ENCODE measurements at places on chromosomes 3 and 15.

DNA sequence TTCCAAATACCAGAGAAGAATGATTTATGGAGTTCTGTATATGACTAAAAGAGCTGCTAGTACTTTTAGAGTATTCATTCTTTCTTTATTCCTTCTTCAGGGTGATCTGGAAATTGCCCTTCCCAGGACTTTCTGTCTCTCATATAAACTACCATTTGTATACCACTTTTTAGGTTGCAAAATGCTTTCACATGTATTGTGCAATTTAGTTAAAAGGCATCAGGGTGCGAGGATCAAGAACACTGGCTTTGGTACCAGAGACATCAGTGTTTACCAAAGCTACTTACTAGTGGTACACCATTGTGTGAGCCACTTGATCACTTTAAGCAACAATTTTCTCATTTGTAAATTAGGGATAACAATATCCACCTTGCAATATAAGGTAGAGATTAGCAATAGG, 251.4 kb downstream of the TIGIT start:
- no peak for DNase-seq

DNA sequence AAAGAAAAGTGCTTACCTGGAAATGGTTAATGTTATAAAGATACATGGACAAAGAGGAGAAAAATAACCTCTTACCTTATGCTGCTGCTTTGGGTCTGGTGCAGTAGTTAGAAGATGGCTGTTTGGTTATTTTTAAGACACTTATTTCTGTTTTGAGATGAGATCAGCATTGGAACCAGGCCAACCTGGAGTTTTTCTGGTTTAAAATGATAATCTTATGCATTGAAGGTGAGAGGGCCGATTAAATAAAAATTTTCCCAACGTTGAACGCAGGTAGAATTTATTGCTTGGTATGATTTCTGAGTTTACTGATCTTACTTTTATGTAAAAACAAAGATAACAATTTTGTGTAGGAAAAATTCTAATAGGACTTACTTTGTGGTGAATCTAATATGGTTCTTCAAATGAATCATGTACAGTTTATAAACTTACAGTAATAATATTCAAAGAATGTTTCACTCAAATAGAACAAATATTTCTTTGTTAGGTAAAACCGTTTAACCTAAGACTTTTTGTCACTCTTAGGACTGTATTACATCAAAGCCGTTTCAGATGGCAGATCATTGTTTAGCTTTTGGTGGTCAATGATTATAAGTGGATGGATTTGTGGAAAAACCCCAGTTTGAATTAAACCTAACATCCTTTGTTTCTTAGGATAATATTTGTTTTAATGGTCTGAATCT, 14.9 kb downstream of the UBE2E2 start:
- no peak for DNase-seq

DNA sequence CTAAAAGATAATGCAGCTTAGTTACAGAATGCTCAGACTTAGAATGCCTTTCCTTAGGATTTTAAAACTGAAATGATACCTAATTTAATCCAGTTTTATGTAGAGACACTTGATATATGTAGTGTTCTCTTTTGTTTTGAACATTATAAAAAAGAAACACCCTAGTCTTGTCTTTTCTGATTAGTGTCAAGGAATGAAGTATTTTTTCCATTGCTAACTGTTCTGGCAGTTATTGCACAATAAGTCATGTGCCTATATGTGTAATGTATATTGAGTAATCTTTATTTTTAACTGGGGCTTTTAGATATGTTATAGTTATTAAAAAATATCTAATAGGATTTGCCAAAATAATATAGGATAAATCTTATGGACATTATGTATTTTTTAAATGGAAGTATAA, 4.5 kb downstream of the ARL8B start:
- no peak for DNase-seq

- DNase-seq, result no peak
These were observed 22.4 kb upstream of the SRP14 start for GRCh38 chr15:40061212-40061901.

DNA sequence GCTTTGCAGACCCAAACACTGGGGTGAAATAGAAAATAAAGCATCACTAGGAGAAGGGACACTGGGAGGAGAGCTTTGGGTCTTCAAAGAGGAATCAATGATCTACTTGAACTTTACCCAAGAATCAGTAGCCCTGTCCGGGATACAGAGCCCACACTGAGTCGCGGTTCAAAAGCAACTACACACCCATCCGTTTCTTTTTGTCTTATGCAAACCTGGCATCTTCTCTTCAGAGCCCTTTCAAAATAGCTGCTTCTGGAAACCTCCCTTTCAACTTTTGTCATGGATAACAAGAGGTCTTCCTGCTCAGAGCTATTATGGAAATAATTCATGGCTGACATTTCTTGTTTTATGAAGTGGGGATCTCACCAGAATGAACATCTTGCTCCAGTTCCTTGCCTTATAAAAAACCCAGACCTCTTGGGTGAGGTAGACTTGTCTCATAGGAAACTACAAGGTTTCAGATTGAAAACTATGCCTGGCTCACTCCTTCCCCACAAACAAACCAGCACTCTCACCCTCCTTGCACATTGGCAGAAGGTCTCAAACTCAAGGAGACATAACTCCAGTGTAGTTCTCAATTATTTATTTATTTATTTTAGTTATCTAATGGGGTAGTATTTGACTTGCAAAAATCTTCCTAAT, 115.1 kb upstream of the ARHGEF3 start:
- DNase-seq, result no peak

DNA sequence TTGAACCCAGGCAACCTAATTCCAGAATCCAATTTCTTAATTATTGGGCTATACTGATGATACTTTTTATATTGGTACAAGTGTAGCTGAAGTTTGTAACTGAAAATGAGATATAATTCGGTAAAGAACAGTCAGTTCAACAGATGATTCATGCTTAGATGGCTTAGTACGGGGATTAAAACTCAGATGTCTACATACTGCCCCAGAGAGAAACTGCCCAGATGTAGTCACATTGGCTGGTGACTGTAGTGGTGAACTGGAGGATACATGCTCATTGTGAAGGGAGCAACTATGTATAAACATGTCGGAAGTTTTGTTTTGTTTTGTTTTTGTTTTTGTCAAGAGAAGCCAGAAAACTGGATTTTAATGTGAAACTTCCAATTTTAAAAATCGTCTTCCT, 179.6 kb downstream of the ADAMTSL3 start:
- DNase-seq, result no peak

DNA sequence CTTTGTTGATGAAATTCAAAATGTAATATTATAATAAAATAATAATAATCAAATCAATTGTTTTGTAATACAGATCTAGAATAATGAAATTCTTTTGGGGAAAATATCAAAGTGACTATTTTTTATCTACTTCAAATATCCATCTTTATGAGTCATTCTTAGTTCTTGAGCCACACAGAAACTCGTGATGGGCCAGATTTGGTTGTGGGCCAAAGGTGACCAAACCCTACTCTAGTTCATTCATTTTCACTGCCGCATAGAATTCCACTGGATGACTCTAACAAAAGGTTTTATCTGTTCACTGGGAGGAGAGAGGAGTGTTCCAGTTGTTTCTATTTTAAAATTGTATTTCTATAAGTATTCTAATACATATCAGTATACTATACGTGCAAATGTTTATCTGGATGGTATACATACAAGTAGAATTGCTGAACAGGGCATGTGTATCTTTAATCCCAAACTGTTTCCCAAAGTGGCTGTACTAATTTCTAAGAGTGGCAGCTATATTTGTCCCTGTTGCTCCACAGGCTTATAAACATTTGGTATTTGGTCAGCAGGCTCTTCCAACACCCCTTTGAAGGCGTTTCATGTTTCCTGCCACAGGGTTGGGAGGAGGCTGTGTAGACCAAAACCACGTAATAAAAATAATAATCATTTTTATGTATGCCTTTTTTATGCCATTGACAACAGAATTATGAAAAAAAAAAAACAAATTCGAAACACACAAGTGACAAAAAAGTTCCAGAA, 7.3 kb upstream of the RTP3 start:
- no peak for DNase-seq

GRCh38 chr3:54535619-54536018, 392.2 kb downstream of the LRTM1 start:
- DNase-seq, result no peak

DNA sequence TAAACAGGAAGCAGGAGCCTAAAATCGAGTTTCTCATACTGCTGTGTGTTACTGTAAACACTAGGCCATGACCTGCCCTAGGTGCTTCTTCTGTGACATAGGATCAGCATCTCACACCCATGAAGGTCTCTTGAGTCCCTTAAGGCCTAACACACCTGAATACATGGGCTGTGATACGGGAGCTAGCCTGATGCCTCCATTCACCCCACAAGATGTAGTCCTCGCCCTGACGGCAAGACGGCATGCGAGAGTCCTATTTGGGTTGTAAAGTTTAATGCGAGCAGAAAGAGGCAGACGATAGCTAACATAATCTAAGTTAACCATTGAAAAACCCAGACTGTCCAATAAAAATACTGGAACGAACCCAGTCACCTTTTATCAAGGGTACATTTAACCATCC, 241.1 kb upstream of the ICE2 start:
- no peak for DNase-seq

GRCh38 chr15:101444807-101445508, 44.5 kb downstream of the PCSK6 start:
- no peak for DNase-seq

DNA sequence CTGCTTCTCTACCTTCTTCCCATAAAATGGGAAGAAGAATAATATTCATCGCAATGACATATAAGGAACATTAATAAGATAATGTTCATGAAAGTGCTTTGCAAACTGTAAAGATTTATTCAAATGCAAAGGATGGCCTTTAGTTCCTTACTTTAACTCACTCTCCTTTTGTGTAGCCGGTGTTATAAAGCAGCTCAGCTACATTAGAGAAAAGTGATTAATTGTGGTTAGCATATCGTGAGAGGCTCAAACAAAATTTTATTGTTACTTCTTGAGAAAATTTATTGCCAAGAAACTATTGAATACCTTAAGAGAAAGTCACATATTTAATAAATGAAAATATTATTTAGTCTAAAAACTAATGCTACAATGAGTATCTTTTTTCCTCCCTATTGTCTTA, 250.7 kb upstream of the NR2E3 start:
- DNase-seq, result no peak

DNA sequence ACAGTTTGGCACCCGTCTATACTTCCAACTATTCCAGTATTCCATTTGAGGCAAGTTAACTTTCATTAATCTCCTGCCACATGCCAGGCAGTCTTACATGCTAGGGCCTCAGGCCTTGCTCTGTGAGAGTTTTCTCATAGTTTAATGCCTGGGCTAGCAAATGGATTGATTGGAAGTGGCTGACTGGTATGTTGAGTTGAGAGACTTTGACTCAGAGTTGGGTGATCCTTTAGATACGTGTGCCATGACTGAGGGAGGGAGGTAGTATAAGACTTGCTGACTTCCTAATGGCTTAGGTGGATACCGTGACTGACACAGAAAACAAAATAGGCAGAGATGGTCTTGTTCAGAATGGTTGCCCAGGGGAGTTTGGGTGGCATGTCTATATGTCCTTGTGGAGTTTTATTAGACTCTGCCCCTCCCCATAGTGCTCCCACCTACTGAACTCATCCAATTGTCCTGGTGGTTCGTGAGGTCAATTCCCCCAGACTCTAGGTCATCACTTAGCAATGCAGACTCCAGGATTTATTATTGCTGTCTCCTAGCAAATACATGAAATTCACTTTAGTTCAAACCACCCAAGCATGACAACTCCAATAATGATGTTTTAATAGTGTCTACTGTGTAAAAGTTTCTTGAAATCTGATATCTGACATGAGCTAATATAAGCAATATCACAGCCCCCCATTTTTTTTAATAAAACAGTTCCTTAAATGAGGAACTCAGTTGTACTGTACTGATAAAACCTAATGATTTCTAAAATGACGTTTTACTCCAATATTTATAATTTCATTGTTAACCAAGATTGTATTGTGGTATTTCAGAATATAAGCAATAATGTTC, 413.9 kb upstream of the MDFIC2 start:
- DNase-seq, result no peak

- no peak for DNase-seq
These were observed 14.1 kb downstream of the LACTB start for GRCh38 chr15:63135804-63136203.

DNA sequence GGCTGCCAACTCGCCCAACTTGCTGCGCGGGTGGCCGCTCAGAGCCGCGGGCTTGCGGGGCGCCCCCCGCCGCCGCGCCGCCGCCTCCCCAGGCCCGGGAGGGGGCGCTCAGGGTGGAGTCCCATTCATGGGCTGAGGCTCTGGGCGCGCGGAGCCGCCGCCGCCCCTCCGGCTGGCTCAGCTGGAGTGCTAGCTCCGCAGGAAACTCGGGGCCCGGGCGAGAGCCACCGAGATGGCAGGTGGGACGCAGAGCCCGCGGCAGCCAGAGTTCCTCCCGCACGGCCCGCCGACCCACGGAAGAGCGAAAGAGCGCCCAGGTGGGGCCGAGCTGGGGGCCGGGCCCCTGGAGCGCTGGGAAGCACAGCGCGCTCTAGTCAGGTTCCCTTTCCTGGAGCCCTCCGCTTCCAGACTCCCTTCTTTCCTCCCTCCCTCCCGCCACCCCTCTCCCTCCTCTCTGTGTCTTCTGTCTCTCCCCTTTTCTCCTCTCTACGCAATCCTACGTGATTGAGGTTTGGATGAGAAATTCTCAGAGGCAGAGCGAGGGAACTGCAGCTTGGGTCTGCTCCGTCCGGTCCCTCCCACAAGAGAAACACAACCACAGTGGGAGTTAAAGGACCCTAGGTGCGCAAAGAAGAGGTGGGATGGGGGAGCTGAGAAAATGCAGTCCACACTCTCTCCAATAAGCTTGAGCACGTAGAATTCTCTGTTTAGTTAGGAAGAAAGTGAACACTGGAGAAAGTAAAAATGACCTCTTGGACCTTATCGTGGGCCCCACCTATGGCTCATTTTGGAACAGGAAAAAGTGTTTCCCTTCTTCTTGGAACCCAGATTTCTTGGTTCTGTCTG, 317.3 kb downstream of the FGF12 start:
- no peak for DNase-seq

DNA sequence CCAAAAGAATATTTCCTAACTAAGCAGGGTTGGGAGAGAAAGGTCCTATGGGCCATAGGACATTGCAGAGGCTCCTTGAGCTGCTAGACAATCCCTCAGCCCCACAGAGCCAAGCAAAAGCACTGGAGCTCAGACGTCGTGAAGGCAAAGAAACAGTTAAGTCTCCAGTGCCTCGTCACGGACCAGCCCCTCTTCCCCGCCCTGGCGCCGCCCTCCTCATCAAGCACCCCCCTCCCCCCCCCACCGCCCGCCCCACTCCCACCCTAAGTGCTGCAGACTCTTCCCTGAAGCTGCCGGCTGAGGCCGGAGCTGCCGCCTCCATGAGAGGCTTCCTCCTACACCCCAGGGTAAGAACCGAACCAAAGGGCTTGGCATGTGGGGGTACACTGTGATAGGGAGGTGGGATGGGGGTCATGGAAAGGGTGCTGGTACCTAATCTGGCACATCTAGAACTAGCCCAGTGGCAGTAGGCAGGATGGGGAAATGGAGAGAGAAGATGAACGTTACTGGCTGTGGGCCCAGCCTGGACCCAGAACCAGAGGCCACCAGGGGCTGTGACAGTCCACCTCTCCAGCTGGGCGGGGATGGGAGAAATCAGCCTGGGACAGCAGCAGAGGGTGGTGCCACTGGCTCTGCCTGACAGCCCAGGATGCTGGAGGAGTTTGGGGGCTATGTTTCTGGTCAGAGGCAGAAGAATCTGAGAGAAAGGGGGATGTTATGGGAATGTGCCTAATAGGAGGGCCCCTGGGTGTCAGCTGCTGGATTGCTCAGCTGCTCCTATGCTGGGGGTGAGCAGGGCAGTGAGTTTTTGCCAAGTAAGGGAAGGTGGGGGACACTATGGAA, at the start of gene MAP1A:
Gene MAP1A, plus strand, starts transcription at position 255 of the 843 bp plus-strand sequence. CDS start 3,866 bp downstream, outside the sequence.
- DNase-seq, result no peak

- DNase-seq, result no peak
These were observed 7.1 kb upstream of the PXK start for GRCh38 chr3:58325525-58325992.

Data from activated T-helper 9 cell treated with anti-CD3 and anti-CD28 coated beads, Interleukin-2, amount 50 U/mL, for 16 hours (primary cell).